Umbilical cord (tissue), 2 donors: ENCODE measurements at places on chromosomes 12 and 14. TPM values are rescaled to one million over a fixed set of nuclear protein-coding genes. Genes with fewer than 3 reads are reported as not detected.

DBX2 gene
- 6.3 TPM for total RNA-seq

NTF3 gene
- 14.0 TPM for total RNA-seq

RAD9B gene
- total RNA-seq = 0.96 TPM

FOXN4 gene
- total RNA-seq = 1.9 TPM

MORN3 gene
- 1.9 TPM for total RNA-seq

NRIP2 gene
- 0.48 TPM for total RNA-seq

LMNTD1 gene
- not detected for total RNA-seq

GRCh38 chr12:83074358-83074894 is 387.7 kb downstream of the TMTC2 start:
- DNase-seq = no peak

DNA sequence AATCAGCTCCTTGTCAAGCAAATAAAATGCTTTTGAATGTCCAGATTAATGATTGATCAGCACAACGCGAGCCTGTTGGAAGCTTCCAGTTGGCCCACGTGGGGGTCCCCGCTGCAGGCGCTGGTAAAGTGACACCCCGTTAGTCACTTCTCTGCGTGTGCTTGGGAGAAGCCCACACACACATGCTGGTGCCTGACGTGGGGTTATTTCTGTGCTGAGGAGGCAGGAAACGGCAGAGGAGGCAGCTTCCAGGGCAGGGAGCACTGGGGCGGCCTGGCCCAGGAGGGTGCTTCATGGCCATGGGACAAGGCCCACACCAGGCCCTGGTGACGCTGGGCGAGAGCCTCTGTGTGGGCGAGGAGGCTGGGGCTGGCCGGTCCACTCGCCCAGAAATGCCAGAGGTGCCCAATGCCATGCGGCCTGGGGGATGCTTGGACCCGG is 101.5 kb downstream of the KIF26A start:
- DNase-seq = no peak

DNA sequence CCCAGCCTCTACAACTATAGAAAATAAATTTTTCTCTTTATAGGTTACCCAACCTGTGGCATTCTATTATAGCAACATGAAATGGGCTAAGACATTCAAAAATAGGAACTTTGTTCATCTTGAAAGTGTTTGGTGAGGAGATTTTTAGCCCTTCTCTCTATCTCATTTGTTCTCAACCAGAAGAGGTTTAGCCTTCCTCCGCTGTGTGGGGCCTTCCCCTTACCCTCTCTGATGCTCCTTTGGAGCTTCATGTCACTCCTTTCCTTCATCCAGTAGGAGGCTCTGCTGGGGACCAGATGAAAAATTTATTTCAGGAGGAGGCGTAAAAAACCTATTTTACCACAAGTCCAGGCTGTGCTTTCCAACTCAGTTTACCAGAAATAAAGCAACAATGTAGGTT is 94.1 kb downstream of the RTN1 start:
- no peak for DNase-seq

DNA sequence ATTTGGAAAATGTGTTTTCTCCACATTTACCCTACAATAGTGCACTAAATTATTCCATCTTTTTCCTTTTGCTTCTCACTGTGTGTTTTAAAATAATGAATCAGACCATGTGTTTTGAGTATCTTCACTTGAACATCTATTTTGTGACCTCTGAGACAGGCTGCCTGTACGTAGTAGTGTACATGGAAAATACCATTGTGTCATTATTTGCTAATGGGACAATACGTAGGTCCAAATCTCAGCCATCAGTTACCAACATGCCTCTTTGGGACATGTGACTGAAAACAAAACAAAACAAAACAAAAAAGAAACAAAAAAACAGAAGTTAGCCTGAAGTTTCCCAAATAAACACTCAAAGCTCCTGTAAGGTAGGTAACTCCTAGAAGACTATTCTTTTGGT is 7.1 kb upstream of the MYF6 start:
- DNase-seq = no peak

DNA sequence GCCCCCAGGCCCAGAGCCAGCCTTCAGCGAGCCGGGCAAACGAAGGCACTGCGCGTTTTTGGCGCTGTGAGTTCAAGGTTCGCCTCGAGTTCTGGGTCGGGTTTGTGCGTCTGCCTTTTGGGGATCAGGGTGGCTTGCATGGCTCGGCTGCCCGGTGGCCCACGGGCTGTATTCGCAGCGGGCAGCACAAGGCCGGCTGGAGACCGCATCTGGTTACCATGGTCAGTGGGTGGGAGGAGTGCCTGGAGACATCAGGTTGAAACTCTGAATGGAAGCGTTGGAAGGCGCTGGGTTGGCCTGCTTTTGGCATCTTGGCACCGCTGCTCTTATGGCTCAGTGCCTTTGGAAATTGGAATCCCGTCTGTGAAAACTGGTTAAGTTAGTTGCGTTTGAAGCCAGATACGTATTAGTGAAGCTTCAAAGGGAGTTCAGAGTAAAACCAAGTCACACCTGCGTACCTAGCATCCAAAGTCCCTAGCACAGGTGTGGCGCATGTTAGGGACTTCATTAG is 50.9 kb downstream of the SNAPC1 start:
- no peak for DNase-seq

GRCh38 chr12:12538535-12538934 is 24.1 kb downstream of the DUSP16 start:
- DNase-seq = no peak
